ENCODE measurements at places on chromosomes 4 and X.

GRCh38 chr4:24594887-24595286 is 10.5 kb upstream of the DHX15 start:
- DNase-seq, result peak; percentile 50

DNA sequence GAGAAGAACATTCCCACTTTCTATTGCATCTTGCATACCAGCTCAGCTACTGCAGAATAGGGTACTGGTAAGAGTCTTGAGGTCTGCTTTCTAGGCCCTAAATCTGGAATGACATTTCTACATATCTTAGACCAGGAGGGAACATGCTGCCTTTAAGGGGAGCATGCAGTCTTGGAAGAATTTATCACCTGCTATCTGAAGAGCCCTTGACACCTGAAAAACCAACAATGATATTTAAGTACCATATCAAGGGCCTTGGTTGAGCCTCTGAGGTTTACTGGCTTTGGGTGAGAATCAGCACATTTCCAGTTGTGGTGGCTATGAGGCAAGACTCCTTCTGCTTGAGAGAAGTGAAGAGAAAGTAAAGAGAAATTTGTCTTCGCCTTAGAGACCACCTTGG is 436.8 kb upstream of the SPANXN1 start:
- DNase-seq, result no peak

DNA sequence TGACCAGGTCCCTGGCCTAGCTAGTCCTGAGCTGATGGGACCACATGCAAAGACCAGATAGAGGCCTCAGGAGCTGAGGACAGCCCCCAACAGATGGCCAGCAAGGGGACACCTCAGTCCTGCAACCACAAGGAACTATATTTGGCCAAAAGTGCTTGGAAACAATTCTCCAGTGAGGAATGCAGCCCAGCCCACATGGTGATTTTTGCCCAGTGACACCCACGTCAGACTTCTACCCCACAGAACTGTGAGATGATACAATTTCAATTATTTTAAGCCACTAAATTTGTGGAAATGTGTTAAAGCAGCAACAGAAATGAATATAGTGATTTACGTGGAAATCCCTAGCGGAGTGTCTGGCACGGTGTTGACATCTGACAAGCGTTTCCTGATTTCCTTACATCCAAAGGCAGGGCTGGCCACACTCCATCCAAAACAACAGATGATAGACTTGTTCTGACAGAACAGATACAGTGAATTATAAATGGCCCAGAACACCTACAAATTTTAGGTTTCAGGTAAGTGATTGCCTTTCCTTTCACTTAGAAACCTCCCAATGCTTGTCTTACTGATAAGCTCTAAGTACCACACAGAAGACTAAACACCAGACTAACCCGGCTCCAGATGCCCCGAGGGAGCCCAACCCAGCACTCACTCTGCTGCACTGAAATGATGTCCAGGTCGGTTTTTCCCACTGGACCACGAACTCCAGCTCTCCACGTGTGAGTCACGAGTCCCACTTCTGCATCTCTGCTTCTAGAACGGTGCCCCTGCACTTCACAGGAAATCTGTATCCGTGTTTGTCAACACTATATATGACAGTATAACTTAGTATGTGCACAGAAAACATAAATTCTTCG is 5.8 kb downstream of the AFAP1 start:
- DNase-seq, result no peak

DNA sequence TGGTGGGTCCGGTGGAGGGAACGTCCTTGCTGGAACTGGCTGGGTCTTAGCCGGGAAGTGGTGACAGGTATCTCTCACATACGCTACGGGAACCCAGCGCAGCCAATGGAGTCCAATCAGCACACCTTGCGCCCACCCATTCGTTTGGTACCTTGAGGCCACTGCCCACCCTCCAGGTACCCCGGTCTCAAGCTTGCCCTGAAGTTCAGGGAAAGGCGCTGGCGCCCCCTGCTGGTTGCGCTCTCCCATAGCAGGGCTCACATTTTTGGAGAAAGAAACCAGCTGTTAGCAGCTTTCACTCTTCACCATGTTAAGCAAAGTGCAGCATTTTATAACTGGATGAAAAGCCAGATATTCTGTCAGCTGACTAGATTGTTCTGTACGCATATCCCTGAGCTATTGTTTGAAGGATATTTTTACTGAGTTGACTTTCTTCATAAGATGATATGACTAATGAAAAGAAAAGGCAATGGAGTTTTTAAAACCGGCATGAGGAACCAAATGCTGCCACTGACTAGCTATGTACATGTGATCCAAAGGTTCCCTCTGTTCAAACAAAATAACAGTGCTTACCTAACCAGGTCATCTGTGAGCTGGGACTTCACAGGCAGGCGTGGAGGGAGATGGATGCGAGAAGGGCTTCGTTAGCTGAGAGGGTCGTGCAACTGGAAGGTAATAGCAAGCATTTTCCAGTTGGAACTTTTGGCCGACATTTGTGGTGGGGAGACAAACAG is 43.7 kb downstream of the OTOP1 start:
- DNase-seq, result no peak

DNA sequence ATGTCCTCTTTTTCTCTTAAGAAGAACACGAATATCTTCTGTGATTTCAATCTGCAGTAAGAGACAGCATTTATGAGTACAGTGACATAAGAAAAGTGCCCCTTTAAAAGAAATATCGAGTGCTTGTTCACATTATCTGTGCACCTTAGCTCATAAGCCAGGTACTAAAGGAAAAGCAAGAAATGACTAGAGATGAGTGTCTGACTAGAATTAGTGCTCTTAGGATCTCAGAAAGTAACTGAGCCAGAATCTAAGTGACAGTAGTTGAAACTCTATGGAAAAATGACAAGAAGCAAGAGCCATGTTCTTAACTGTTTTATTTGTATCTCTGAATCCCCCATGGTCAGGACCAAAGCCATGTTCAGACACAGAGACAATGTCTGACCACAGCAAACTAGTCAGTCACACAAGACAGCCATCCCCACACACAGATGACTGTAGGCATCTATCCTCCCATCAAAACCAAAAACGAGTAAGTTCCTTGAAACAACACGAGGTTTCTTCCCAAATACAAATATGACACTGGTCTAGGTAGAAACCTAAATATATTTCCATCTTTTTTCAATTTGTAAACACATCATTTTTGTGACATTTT is 36.8 kb downstream of the ACSL4 start:
- DNase-seq, result no peak

DNA sequence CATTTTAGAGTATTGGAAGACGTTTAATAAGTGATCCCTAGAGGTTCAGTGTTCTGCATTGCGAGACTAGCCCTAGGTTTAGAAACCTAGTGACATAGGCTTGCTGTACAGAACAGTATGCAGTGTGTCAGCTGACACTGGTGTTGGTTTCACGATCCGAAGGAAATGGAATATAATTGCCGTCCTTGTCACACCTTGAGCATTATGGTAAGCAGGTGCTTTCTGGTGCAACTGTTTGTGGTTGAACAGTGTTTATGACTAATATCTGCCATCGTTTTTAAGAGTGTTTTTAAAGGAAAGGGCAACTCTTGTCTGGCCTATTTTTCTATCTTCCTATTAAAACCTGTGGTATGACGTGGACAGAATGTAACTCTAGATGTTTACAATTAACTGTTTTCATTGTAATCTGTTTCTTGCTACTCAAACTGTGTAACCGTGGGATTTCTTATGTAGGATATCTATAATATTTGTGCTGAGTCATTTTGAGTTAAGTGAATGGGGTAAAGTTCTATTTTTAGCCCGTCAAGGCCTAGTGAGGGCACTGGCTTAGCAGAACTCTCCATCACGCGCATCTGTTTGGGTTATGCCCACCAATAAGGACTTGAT is 53.8 kb upstream of the TBC1D14 start:
- DNase-seq, result peak; percentile 57

DNA sequence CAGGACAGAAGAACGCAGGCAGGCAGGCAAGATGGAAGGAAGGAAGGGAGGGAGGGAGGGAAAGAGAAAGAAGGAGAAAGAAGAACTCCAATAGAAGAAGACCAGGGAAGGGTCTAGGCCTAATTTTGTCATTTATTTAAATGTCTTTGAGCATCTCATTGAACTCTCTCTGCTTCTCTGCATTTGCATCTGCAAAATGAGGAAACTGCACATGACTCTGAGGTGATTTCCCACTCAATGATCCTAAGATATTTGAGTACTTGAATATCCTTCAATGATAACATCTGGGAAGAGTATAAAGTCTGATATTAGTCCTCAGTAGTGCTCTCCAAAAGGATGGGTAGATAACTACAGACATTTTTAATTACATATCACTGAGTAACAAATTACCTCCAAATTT is 33.1 kb upstream of the RBPJ start:
- no peak for DNase-seq

DNA sequence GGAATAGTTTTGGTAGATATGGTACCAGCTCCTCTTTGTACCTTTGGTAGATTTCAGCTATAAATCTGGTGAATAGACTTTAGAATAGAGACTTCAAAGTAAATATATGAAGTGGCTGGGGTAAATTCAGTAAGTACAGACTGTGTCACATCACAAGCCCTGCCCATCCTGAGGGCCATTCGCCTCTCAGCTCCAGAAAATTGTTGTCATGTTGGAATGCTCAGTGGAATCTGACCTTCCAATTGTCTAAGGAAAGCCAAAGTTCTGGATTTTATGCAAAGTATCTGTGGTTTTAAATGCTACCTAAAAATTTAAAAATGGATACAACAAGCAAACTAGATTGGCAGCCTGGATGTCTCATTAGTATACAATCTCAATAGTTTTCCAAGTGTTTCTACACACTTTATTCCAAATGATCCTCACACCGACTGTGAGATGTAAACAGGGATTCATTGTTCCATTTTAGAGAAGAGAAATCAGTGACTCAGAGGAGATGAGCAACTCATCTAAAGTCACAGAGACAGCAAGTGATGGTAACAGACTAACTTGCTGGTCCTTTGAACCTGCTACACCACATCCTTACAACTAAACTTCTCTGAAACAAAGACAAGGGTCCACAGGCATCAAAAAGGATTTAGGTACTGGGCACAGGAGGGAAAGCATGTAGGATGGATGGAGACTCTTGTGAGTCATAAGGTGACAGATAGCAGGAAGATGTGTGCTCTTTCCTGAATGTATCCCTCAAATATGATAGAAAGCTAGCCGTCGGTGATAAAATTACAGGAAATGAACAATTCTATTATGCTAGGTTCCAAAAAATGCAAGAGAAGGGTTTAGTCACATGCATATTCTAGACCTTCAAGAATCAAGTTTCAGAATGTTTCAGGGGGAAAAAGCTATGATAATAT is 127.3 kb downstream of the ATP10D start:
- DNase-seq, result no peak

All from stomach (tissue), 19 donors.